ENCODE measurements at places on chromosomes 2 and 18.

GRCh38 chr2:164621764-164622105 lies 453 bp upstream of the GRB14 start:
- no peak for DNase-seq

DNA sequence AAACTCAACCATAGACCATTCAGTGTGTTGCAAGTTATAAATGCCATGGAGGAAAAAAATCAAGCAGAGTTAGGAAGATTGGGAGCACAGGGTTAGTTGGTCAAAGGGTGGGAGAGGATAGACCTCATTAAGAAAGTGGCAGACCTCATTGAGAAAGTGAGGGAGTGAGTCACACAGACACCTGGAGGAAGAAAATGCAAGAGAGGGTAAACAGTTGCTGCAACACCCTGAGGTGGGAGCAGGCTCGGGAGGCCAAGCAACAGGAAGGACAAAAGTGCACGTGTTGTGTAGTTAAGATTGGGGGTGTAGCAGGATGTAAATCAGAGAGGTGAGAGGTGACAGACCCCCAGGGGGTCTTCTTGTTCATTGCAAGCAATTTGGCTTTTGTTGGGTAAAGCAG lies 6.4 kb downstream of the IL1RL1 start:
- DNase-seq: no peak

- DNase-seq: no peak
These were observed 67.3 kb downstream of the CTNNA2 start for GRCh38 chr2:79580175-79580574.

GRCh38 chr2:24559473-24560113 lies 68.5 kb downstream of the NCOA1 start:
- DNase-seq: peak; percentile 60

Measured in SK-N-MC (cell line).